Effector CD4-positive, alpha-beta T cell (primary cell): ENCODE measurements at places on chromosomes 3 and 15.

GRCh38 chr3:196995646-196996355, 27.2 kb upstream of the PIGZ start:
- no peak for DNase-seq

GRCh38 chr3:192171213-192171612, 556.1 kb downstream of the FGF12 start:
- DNase-seq = no peak

GRCh38 chr3:196754091-196754981, 14.7 kb downstream of the PAK2 start:
- no peak for DNase-seq

GRCh38 chr15:100101426-100102089, 240.2 kb downstream of the ADAMTS17 start:
- DNase-seq = no peak

DNA sequence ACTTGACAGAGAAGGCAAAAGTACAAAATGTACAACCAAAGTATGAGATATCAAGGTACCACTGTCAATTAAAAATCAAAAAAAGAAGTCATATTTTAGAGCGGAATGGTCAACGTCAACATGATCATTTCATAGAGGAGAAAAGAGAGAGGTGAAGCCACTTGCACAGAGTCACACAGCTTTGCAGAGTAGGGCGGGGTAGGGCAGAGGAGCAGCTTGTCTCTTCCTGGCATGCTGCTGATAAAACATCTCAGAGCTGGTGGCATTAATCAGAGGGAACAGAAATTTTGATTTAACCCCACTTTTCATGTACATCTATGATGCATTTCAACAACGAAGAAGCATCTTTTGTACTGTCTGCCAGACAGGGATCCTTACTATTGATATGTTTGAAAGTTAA, 5.2 kb upstream of the IGF1R start:
- DNase-seq = no peak

GRCh38 chr3:161558236-161558635, 61.6 kb downstream of the OTOL1 start:
- no peak for DNase-seq

- DNase-seq = no peak
These were observed 34.0 kb upstream of the ARPIN start for GRCh38 chr15:89946681-89947299.

DNA sequence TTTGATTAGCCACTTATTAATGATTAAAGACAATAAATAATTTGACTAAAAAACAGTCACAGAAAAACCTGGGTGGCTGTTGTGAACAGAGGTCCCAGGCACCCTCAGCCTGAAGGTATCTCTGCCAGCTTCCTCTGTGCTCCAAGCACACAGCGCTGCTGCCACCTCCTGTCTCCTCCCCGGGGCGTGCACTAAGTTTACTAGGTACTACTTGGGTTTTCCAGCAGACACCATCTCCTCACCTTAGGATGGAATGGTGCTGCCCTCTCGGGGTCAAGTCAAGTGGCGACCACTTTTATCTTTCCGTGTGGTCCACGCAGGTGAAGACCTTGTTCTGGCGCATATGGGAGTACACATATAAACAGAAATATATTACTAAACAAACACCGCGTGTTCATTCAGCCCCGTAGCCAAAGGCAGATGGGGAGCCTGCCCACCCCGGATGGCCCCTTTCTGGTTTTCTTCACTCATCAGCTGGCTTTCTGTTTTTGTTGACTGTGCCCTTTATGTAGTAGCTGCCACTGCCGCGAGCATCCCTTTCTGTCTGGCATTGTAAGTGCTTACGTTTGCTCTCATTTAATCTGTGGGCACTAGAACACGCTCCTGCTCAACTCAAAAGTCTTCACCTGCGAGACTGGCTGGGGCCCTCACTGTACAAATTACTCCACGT, 128.0 kb downstream of the LRIG1 start:
- peak; percentile 54 for DNase-seq

DNA sequence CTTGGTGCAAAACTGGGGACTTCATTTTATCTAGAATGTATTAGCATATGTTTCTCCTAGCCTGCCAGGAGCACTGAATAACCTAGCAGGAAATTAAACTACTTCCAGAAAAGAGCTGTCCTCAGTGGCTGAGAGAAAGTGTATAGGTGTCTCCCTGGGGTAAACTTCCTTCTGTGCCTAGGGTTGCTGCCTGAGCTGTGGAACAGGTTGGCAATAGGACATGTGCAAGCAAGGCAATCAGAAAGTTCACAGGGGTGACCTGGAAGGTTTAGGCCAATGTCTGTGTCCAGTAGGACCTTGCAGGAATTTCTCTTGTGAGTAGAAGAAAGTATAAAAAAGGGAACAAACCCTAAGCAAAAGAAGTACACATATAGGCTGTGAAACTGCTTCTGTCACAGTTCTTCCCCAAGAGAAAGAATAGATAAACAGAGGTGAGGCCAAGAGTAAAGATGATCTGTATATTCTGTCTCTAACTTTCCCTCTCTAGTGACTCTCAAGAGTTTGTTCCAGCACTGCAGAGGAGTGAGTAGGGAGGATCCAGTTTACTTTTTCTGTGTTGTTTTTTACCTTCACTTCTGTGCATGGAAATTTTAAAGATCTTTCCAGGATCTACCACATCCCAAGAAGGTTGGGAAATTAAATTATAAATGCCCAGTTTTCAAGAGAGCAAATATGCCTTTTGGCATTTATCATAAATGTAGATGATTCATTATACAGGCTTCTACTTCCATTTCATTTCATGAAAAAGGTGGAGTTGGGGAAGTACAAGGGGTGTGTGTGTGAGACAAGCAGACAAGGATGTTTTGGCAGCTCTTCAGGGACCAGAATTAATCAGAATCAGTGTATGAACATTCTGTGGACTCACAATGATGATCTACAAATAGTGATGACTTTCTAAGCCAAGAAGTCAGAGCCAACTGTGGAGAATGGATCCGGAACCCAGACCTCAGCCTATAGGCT, 155.2 kb downstream of the RBPMS2 start:
- DNase-seq = no peak

DNA sequence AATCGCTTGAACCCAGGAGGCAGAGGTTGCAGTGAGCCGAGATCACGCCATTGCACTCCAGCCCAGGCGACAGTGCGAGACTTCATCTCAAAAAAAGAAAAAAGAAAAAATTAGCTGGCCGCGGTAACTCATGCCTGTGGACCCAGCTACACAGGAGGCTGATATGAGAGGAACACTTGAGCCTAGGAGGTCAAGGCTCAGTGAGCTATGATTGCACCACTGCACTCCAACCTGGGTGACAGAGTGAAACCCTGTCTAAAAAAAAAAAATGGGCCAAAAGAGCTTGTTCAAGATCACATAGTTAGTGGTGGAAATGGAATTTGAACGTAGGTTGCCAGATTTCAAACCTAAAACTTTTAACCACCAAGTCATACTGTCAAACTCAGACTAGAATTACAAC, 46.2 kb upstream of the PPP4R2 start:
- no peak for DNase-seq

GRCh38 chr3:28022916-28023315, 218.5 kb upstream of the CMC1 start:
- no peak for DNase-seq

GRCh38 chr15:23067416-23067815, 28.0 kb upstream of the TUBGCP5 start:
- DNase-seq = no peak

DNA sequence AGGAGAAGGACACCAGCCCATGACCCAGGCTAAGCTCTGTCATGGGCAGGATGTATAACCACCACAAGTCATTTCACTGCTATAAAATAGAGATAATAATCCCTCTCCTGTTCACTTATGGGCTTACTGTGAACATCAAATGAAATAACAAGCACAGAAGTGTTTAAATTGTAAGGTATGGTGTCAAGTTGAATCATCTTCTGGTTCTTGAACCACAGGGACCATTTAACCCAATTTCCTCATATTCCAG, 44.3 kb upstream of the TLE3 start:
- no peak for DNase-seq

DNA sequence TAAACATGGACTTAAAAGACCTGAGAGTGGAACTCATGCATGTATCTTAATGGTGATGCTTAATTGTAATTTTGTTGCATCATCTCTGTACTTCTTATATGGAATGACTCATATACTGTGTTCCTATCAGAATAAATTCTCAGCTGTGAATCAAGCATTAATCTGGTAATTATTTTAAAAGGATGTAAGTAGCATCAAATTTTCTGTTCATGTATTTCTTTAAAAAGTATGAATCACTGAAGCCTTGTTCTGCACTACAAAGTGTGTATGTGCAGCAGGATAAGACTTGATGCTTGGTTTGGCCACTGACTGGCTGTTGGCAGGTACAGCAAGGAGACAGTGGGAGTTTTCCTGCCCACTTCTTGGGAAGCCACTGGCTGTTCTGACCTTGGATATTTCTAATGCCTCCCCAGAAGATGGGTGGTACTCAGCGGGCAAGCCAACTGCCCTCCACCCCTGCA, 123.9 kb downstream of the ANO10 start:
- no peak for DNase-seq

DNA sequence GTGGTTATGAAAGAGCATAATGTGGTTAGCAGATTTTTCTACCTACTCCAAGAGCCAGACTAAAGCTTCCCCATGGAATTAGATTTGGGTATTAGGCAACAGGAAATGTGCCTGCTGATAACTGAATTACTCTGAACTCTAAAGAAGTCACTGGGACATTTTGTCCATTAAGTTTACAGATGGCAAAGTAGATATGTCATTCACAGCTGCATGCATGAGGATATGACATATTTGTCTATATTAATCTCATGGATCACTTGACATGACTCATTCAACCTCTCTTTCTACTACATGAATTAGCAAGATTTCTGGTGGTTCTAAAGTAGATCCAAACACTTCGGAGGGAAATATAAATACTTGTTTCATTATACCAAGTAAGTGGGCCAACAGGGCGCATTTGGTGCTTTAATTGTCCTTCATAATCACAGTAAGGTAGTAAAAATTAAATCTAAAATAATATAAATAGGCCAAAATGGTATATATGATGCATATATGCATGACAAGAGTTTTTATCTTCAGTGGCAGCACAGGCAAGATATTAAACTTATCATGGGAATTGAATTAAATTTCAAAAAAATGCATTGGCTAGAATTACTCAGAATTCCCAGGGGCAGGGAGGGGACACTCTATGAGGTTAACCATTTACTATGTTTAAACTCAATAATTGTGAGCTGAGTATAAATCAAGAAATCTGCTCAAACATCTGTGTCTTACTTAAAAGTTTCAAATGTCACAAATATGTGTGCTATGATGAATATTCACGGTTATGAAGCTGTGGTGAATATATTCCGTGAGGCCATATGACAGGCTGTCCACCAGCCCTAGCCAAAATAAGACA, 365.3 kb upstream of the KCNMB2 start:
- no peak for DNase-seq

GRCh38 chr3:50630877-50631276, 13.9 kb downstream of the MAPKAPK3 start:
- no peak for DNase-seq

GRCh38 chr3:18190646-18191045, 234.5 kb downstream of the SATB1 start:
- no peak for DNase-seq

- DNase-seq = no peak
These were observed 15.8 kb upstream of the THBS1 start for GRCh38 chr15:39564972-39565665.

GRCh38 chr15:63638839-63639238, 41.7 kb downstream of the FBXL22 start:
- DNase-seq = no peak

DNA sequence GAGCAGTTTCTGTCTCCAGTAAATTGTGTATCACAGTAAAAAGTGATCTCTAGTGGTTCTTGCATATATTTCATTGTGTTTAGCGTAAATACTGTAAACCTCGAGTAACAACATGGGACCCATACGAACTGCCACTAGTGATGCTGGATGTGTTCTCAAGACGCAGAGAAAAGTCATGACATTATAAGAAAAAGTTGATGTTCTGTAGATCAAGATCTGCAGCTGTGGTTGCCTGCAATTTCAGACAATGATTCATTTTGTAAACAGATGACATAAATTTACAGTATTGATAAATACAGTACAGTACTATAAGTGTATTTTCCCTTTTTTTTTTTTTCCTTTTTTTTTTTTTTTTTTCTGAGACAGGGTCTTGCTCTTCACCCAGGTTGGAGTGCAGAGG, 100.1 kb downstream of the DPH6 start:
- no peak for DNase-seq

DNA sequence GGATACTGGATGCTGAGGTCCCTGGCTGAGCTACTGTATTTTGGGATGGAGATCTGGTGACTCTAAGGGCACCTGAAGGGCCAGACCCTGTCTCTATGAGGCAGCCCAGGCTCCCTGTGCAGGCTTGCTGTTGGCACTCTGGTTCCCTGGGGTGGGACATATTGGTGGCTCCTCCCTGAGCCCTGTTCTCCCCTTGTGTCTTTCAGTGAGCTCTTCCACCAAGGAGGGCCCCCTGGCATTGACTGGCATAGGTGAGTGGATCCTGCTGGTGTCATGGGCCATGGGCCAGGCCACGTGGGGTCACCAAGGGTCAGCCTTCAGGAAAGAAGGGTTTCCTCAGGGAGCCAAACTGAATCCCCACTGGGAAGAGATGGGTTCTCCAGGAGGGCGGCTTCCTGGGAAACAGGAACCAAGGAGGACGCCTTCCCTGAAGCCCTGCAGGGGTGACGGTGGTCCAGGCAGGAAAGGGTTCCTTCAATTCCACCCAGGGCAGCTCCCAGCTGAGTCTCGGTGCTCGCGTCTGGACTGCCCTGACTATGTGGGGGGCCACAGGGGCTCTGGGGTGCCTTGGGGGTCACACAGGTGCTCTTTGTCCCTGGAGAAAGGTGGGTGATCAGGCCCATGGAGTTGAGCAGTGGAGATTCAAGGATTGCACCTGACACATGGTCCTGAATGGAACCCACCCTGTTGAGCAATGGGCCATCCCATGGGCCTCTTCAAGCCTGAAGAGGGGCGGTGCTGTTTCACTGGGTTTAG, 220.4 kb downstream of the SNRPN start:
- no peak for DNase-seq

GRCh38 chr3:59126446-59126845, 76.6 kb upstream of the CFAP20DC start:
- DNase-seq = no peak

GRCh38 chr3:94121161-94121560, 58.3 kb downstream of the NSUN3 start:
- no peak for DNase-seq

- DNase-seq = no peak
These were observed 250.3 kb downstream of the SLC9A9 start for GRCh38 chr3:143597774-143598652.

DNA sequence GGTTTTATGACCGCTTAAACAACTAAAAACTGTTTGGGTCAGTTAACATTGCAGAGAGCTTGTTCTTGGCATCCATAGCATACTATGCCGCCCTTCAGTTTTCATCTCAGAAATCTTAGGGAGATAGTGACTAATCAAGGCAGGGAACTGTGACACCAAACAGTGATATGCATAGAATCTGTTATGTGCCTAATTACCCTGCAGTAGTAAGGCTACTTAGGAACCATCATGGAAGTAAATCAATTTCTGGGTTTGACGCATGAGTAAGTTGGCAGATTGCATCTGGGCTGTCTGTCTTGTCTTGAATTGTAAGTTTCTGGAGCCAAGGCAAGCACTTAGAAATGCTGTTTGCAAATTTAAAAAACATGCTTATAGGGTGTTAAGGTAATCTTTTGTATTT, 22.5 kb downstream of the KCTD6 start:
- no peak for DNase-seq
